Gastroesophageal sphincter (tissue), 4 donors: ENCODE measurements at places on chromosomes 2 and 18. TPM values are rescaled to one million over a fixed set of nuclear protein-coding genes. Genes with fewer than 3 reads are reported as not detected.

The TMEM18 gene
- total RNA-seq: 32.7 TPM

The DSC2 gene
- 15.4 TPM for total RNA-seq

The CD8B gene
- 1.6 TPM for total RNA-seq

The LRRC30 gene
- total RNA-seq: not detected

The G6PC2 gene
- total RNA-seq: not detected

The CFC1 gene
- total RNA-seq: 0.54 TPM

The ALPG gene
- total RNA-seq: not detected

The DCDC2C gene
- 0.19 TPM for total RNA-seq

The DNAH6 gene
- 0.67 TPM for total RNA-seq

The B3GNT7 gene
- 3.0 TPM for total RNA-seq

The GPR75 gene
- 2.5 TPM for total RNA-seq

The NMUR1 gene
- 7.0 TPM for total RNA-seq

The ANKZF1 gene
- total RNA-seq: 48.4 TPM

The ANKRD29 gene
- total RNA-seq: 9.4 TPM

The ST6GAL2 gene
- total RNA-seq: 16.3 TPM

The INPP4A gene
- 43.5 TPM for total RNA-seq

The OTOS gene
- not detected for total RNA-seq

The GALNT14 gene
- total RNA-seq: 0.62 TPM

The WNT6 gene
- 4.2 TPM for total RNA-seq

The EPB41L3 gene
- 66.6 TPM for total RNA-seq

The FECH gene
- 21.4 TPM for total RNA-seq

The NT5DC4 gene
- total RNA-seq: not detected

The ABCA12 gene
- not detected for total RNA-seq

The ANKRD30B gene
- total RNA-seq: not detected

The CSRNP3 gene
- total RNA-seq: 5.4 TPM

The MC5R gene
- total RNA-seq: not detected

The CIB4 gene
- total RNA-seq: not detected

The SLC35G4 gene
- not detected for total RNA-seq

The MC4R gene
- 1.5 TPM for total RNA-seq

The LAMA1 gene
- under 0.01 TPM for total RNA-seq

The CFAP65 gene
- not detected for total RNA-seq
